ENCODE measurements at places on chromosomes 1 and 21.
A peak's percentile ranks its signal among the peaks of the same experiment; 100 is the strongest.

GRCh38 chr1:181936768-181937581 is 124.5 kb downstream of the ZNF648 start:
- peak; percentile 74 for DNase-seq

GRCh38 chr1:88618331-88618730 is 65.7 kb upstream of the PKN2 start:
- DNase-seq: peak; percentile 2

DNA sequence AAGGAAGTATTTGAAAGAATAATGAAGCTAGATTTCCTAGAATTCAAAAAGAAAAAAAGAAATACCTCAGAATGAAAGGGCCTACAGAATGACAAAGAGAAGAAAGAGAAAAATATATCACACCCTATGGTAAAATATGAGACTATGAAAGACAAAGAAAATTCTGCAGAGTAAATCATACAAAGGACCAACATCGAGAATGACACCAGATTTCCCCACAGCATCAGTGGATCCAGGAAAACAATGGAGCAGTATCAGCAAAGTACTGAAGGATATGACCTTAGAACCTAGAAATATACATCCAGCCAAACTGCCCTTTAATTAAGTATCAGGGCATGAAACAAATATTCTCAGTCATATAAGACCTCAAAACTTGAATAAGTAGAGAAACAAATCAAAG is 21.2 kb upstream of the IFNAR2 start:
- DNase-seq: no peak

DNA sequence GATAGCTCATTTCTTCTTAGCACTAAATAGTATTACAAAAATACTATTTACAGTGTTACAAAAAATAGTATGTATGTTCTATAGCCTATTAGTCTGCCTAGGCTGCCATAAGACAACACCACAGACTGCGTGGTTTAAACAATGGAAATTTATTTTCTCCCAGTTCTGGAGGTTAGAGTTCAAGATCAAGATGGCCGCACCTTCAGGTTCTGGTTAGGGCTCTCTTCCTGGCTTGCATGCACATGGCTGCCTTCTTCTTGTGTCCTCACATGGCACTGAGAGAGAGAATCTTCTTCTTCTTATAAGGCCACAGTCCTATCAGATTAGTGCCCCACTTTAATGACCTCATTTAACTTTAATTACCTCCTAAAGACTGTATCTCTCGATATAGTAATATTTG is 4.1 kb downstream of the ATF6 start:
- DNase-seq: no peak

DNA sequence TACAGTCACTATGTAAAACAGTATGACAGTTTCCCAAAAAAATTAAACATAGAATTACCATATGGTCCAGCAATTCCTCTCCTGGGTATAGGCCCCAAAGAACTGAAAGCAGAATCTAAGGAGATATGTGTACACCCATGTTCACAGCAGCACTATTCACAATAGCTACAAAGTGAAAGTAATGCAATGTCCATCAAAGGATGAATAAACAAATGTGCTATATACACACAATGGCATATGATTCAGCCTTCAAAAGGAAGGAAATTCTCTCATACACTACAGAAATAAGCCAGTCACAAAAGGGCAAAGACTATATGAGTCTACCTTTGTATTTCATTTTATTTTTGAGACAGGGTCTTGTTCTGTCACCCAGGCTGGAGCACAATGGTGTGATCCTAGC is 120.4 kb downstream of the TOMM20 start:
- DNase-seq: no peak

DNA sequence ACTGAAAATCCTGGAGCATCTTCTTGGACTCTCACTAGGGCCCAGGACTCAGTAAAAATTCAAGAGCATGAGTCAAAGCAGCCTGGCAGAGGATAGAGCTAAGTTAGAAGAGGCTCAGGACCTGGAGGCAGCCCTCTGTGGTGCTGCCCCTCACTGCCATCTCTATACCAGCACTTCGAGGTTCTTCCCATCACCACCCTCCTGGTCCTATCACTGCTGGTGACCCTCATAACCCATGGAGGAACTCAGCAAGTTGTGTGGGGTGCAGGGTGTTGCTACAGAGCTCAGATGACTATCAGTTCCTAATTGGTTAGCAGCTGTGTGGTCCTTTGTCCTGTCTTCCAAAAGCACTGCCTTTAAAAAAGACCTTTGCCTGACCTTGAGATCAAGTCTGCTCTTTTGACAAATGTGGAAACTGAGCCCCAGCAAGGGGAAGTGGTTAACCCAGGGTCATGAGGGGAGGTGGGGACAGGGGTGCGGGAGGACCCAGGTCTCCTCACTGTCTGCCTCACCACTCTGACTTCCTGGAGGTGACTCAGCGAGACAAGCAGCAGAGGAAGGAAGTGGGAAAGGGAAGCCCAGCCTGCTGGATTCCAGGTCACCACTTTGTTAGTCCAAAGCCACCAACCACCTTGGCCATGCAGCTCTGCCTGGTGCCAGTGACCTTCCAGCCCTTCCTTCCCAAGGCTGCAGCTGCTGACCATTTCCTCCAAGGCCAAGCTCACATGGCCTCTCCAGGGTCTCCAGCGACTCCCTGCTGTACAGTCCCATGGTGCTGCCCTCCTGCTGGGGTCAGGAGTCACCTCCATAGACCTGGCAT is 199.4 kb upstream of the EDN2 start:
- peak; percentile 47 for DNase-seq

- no peak for DNase-seq
Measured at GRCh38 chr1:223223091-223223995, 80.3 kb upstream of the TLR5 start.

GRCh38 chr21:37268186-37268503 is 1.0 kb upstream of the VPS26C start:
- DNase-seq: no peak

DNA sequence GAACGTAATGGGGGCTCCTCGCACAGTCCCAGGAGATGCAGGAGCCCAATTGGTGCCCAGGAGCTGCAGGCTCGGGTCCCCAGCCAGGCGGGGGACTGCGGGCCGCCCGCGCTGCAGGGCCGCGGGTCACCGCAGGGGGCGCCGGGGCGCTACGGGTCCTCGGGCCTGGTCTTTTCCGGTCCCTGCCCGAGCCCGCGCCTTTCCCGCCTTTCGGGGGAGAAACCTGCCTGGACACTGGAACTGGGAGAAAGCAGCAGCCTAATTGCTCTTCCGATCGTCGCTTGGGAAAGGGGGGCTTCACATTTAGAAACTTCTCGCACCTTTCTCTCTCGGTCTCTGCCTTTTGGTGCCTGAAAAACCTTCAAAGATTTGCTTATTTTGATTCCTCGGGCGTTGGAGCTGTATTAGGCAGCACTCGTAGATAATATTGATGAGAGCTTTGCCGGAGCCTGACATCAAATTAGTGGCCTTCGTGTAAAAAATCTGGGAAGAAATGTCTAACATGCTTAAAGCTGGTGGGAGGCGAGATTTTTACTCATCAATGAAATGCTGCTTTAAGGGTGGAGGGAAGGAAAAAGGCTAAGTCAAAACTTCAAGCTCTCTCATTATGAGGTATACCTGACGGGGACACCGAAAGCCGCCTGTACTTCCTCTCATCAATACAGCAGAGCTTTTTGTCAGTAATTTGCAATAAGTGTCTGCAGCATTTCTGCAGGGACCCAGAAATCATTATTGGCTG is 12.6 kb upstream of the BARHL2 start:
- peak; percentile 39 for DNase-seq
